Effector memory CD4-positive, alpha-beta T cell (primary cell): ENCODE measurements at places on chromosomes 13 and 19.

DNA sequence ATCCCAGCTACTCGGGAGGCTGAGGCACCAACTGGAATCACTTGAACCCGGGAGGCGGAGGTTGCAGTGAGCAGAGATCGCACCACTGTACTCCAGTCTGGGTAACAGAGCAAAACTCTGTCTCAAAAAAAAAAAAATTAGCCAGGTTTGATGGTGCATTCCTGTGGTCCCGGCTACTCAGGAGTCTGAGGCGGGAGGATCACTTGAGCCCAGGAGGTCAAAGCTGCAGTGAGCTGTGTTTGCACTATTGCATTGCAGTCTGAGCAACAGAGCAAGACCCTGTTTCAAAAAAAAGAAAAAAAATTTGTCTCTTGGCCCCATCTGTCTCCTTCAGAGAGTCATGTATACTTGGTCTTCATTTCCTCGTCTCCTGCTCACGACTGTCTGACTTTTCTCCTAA, 1.6 kb downstream of the CCDC97 start:
- H3K4me1 ChIP-seq, result peaks cover 32% of the 10 kb centered on the region
- no peaks in the 10 kb centered on the region for H3K27me3 ChIP-seq
- H3K27ac ChIP-seq, result no peak overlapping the region
- peaks cover 30% of the 10 kb centered on the region for H3K36me3 ChIP-seq
- no peak for DNase-seq

DNA sequence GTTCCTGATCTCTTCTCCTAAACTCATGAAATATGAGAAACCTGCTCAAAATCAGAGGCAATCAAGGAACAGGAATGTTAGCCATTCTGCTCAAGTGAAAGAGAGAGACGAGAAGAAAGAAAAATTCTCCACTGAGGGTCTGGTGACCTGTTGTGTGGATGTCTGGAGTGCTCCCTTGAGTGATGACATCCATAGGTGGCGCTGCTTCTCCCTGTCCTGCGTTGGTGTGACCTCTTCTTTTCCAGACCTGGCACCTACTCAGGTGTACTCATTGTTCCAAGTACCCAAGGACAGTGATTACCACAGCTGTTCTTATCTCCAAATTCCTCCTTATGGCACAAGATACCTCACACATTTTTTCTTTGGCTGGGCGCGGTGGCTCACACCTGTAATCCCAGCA, 4.0 kb downstream of the ZNF223 start:
- H3K4me1 ChIP-seq, result no peaks in the 10 kb centered on the region
- H3K4me3 ChIP-seq, result no peak overlapping the region
- peaks cover 12% of the 10 kb centered on the region for H3K36me3 ChIP-seq
- no peak for DNase-seq
- H3K27ac ChIP-seq, result no peak overlapping the region
- no peaks in the 10 kb centered on the region for H3K27me3 ChIP-seq

DNA sequence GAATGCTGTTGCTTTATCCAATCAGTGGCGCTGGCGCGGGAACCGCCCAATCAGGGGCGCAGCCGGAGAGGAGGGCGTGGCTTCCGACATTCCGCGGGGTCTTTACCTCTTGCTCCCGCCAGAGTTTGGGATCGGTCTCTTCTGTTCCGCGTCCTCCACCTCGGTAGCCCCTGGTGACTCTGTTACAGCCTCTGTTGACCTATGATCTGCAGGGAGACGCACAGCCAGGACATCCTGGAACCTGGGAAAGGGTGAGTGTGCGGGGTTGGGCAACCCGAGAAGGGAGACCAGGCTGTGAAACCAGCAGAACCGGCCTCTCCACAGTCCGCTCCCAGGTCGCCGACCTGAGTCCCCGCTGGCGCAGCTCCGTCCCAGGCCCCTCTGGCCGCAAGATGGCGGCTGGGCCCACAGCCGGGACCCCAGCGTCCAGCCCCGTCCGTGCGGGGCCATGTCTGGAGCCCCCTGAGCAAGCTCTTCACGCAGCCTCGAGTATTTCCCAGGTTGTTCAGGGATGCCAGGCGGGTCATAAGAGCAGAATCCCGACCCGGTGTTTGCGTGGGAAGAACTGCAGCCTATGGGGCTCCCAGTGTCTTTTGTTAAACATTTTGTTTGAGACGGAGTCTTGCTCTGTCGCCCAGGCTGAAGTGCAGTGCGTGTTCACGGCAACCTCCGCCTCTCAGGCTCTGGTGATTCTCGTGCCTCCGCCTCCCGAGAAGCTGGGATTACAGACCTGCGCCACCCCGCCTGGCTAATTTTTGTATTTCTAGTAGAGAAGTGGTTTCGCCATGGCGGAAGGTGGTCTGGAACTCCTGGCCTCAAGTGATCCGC, 4.4 kb upstream of the ZNF681 start:
- peak overlapping the region; percentile 61 for H3K27ac ChIP-seq
- peaks cover 7% of the 10 kb centered on the region for H3K4me1 ChIP-seq
- peak; percentile 76 for DNase-seq
- H3K4me3 ChIP-seq, result peak overlapping the region; percentile 100

DNA sequence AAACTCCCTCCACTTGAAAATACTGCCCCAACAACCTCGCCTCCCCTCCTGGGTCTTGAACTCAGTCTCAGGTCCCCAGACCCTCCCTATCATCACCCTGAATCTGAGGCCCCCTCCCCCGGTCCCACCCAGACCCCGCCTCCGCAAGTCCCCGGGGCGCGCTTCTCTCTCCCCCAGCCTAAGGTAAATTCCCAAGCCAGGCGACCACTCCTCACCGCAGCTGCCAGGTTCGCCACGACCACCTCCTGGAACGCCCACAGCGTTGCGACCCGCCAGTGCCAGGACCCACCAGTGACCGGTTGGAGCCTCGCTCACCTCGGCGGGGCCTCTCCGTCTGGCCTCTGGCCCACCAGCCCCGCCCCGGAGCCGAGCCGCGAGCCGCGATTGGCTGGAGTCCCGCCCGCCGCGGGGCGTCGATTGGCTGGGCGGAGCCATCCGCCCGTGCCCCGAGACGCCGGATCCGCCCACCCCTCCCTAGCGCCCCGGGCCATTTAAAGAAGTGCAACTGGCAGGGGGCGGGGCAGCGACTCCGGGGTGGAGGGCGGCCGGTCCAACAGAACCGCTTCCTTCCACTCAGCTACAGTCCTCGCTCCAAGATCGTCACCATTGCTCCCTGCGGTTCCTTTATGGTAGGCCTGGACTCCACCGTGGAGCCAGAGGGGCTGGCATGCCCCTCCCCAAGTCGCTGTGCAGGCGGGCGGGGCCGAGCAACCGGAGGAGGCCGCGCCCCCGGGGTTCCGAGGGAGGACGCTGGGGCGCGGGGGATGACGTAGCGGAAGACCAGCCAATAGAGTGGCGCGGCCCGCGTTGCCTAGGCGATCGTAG, at the start of gene SERTAD3:
Gene SERTAD3, minus strand, starts transcription at position 336 of the 825 bp plus-strand sequence. CDS start 2,255 bp downstream, outside the sequence.
- no peaks in the 10 kb centered on the region for H3K27me3 ChIP-seq
- H3K36me3 ChIP-seq, result peaks cover 19% of the 10 kb centered on the region

- H3K27ac ChIP-seq, result peak overlapping the region; percentile 94
- no peaks in the 10 kb centered on the region for H3K27me3 ChIP-seq
- DNase-seq, result no peak
- peak overlapping the region; percentile 94 for H3K4me3 ChIP-seq
Observed at GRCh38 chr19:1130771-1131717, 27.2 kb downstream of the GPX4 start.

DNA sequence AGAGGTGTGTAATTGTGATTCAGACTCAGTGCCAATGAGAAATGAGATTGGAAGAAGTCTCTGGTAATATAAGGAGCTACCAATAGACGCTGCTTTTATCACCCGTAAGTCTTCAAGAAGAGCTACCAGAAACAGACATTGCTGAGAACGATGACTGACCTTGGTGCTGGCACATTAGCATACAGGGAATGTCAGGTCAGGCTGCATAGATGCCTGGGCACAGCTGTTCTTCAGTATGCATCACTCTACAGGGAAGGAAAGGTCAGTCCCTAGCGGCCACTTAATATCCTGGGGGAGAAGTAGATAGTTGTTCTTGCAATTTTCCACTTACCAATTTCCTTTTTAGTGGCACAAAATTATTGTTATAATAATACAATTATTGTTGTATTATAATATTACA, 380.4 kb downstream of the PCDH9 start:
- no peaks in the 10 kb centered on the region for H3K27me3 ChIP-seq
- H3K4me1 ChIP-seq, result no peaks in the 10 kb centered on the region
- no peak overlapping the region for H3K27ac ChIP-seq

GRCh38 chr13:113209336-113209758, at the start of gene CUL4A:
Gene CUL4A, plus strand, starts transcription at chr13:113209613. Its CDS starts 15 bp downstream, at chr13:113209628.
- peak within 1 kb of the TSS; percentile 93 for H3K27ac ChIP-seq
- no peaks in the 10 kb centered on the region for H3K27me3 ChIP-seq
- peaks cover 7% of the 10 kb centered on the region for H3K36me3 ChIP-seq

DNA sequence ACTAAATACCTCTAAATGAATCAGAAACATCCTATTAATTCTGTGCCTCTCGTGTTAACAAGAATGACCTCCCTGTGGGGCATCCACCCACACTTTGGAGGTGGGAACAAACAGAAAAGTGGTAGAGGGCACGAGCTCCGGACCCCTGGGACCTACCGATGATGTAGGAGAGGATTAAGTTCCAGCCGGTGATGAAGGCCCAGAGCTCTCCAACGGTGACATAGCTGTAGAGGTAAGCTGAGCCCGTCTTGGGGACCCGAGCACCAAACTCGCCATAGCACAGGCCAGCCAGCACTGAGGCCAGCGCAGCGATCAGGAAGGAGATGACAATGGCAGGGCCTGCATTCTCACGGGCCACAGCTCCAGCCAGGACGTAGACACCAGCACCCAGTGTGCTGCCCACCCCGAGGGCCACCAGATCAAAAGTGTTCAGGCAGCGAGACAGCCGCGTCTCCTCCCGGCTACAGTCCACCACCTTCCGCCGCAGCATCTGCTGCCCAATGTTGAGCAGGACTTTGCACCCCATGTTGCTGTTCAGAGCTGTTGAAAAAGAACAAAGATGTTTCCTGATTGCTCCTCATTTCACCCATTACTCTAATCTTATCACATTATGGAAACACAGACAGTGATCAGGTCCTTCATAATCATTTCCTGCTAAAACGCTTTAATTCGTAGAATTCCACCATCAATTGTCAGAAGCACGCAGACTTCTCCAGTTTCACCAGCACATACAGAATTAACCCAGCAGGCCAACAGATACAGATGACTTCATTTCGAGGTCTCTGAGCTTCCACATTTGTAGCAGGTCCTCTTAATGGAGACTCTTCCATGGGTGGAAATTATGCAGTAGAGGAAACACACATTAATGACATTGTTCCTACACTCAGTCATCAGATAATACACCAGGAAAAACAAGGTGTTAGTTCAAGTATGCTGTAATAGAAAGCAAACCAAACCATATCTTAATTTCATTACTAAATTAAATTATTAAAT, 59.5 kb downstream of the SLC7A1 start:
- no peak for DNase-seq
- no peak overlapping the region for H3K27ac ChIP-seq
- H3K36me3 ChIP-seq, result peaks cover 33% of the 10 kb centered on the region
- H3K27me3 ChIP-seq, result no peaks in the 10 kb centered on the region

DNA sequence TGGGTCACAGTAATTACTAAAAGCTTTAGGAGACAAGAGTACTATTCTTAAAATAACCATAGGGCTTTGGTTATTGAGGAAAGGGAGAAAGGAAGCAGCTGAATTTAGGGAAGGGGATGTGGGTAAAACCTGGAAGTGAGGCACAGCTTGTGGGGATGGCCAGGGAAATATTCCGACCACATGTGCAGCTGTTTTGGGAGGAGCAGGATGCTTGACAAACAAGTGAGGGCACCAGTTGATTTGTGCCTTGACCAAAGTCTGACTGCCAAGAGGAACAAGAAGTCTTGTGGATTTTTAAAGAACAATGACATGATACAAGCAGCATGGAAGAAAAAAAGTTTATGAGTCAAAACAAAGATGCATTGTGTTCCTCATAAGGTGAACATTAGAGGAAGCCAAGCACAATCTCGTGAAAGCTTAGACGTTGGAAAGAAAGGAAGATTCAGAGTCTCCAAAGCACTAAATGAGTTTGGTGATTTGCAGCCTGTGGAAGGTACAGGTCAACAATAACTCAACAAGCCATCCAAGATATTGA, 108.5 kb upstream of the GPC6 start:
- no peak for DNase-seq
- H3K36me3 ChIP-seq, result no peaks in the 10 kb centered on the region
- no peak overlapping the region for H3K4me3 ChIP-seq
- H3K4me1 ChIP-seq, result no peaks in the 10 kb centered on the region
- no peak overlapping the region for H3K27ac ChIP-seq

DNA sequence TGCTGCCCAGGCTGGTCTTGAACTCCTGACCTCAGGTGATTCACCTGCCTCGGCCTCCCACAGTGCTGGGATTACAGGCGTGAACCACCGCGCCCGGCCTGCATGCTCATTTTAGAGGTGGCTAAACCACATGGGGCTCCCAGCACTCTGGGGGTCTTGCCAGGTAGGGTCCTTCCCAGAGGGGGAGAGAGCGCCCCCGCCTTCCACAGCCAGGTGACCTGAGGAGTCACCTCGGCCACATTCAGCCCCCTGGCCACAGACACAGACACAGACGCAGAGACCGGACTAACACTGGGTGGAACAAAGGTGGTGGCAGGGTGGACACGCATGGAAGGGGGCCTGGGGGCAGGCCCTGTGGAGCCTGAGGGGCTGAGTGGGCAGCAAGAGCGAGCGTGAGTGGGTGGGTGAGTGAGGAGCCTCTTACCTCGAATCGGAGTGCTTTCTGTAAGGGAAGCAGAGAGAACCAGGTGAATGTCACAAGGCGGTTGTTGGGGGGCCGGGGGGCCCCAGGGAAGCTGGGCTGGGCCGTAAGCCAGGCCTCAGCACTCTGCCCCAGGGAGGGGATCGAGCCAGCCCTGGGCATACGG, 80.1 kb downstream of the PTPRS start:
- H3K27me3 ChIP-seq, result peaks cover 4% of the 10 kb centered on the region
- H3K27ac ChIP-seq, result no peak overlapping the region
- H3K4me3 ChIP-seq, result no peak overlapping the region
- no peak for DNase-seq

GRCh38 chr19:48726556-48726955, 7.0 kb upstream of the MAMSTR start:
- H3K4me1 ChIP-seq, result peaks cover 6% of the 10 kb centered on the region
- no peak for DNase-seq
- H3K36me3 ChIP-seq, result no peaks in the 10 kb centered on the region
- H3K27me3 ChIP-seq, result no peaks in the 10 kb centered on the region

DNA sequence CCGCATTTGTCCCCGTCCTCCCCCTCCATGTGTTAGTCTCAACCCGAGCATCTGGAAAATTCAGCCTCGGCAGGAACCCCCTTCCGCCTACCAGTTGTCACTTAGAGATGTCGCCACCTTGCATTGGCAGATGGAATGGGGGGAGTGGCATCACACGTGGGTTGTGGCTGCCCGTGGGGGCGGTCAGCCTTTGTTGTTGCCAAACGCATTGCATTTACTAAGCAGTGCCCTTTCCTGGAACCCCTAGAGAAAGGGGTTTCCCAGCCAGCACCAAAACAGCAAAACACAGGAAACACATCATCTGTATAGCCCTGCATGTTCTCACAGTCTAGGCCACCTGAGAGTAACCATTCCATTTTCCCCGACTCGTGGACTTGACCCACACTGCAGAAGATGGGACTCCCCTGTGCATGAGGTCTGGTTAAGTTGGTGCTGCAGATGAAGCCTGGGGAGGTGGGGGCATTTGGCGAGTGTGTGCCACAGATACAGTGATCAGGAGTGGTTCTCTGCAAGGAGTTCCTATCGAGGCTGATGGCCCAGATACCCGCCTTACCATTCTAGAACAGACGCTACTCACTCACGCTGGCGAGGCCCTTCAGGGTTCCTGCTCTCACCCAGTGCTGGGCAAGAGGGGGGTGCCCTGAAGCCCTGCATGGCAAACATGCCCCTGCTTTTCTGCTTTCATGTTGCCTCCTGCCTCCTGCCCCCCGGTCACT, 38.3 kb downstream of the TMED1 start:
- peak overlapping the region; percentile 94 for H3K27ac ChIP-seq
- H3K4me3 ChIP-seq, result no peak overlapping the region
- H3K4me1 ChIP-seq, result peaks cover 31% of the 10 kb centered on the region
- H3K27me3 ChIP-seq, result no peaks in the 10 kb centered on the region
- peak; percentile 78 for DNase-seq
